ENCODE measurements at places on chromosomes 13 and 19.

DNA sequence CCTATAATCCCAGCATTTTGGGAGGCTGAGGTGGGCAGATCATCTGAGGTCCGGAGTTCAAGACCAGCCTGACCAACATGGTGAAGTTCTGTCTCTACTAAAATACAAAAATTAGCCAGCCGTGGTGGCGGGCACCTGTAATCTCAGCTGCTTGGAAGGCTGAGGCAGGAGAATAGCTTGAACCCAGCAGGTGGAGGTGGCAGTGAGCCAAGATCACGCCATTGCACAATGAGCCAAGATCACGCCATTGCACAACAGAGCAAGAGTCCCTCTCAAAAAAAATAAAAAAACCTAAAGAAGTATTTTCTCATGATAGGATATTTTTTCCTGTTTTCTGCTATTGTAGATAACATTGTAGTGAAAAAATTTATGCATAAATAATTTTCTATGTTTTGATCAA, 13.3 kb downstream of the IFT88 start:
- DNase-seq, result no peak

- DNase-seq, result no peak
Measured at GRCh38 chr13:30364876-30365275, 57.4 kb upstream of the UBE2L5 start.

- DNase-seq, result no peak
Measured at GRCh38 chr13:80305737-80306136, 35.2 kb downstream of the SPRY2 start.

- no peak for DNase-seq
Measured at GRCh38 chr19:5893907-5894703, 9.5 kb downstream of the NDUFA11 start.

DNA sequence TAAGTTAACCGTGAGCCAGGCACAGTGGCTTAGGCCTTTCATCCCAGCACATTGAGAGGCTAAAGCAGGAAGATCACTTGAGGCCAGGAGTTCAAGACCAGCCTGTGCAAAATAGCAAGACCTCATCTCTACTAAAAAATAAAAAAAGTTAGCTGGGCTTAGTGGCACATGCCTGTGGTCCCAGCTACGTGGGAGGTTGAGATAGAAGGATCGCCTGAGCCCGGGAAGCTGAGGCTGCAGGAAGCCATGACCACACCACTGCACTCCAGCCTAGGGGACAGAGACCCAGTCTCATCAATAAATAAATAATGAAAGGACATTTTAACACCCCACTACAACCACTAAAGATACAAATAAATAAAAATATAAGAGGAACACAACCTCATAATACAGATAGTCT, 21.6 kb downstream of the LSM14A start:
- no peak for DNase-seq

GRCh38 chr13:109868578-109869311, 82.4 kb upstream of the IRS2 start:
- peak; percentile 21 for DNase-seq

DNA sequence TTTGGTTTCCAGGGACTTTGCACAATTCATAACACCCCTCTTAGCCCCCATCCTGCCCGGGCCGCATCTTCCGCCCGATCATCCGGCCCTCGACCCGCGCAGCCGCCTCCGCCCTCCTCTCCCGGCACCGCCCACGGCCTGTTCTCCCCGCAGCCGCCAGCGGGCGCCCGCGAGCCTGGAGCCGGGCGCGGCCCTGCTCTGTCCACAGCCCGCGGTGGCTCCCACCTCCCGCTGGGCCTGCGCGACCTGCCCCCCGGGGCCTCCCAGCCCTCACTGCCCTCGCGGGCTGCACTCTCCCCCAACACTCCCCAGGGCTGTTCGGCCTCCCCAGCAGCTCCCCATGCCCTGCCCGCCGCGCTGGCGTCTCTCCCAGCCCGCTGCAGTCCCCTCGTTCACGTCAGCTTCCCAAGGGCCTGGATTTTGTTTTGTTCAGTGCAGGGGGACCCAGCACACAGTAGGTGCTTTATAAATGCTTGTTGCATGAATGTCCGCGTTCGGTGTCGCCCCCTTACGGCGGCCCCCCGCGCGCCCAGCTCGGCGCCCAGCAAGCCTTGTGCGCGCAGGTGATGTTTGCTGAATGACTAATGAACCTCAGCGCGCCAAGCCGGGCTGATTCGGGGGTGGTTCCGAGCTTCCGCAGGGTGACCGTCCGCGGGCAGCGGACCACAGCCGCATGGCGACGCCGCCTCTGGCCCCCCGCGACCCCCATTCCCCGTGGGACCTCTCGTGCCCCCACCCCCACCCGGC, 4.6 kb upstream of the APC2 start:
- DNase-seq, result peak; percentile 96

DNA sequence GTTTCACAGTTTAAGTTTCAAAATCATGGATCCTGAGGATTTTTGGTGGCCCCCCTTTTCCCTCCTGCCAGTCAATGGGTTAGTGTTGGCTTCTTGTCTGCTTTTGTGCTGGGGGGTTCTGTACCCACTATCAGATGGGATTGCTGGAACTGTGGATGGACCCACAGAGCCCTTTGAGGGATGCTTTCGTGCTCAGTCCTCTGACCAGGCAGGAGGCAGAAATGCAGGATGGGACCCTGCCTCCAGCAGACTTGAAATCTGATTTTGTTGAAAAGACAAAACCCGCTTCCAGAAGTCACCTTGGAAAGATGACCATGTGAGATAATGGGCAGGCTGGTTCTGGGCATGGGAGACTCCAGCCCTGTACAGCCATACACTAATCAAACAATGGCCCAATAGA, 408.9 kb downstream of the ZNF536 start:
- no peak for DNase-seq

DNA sequence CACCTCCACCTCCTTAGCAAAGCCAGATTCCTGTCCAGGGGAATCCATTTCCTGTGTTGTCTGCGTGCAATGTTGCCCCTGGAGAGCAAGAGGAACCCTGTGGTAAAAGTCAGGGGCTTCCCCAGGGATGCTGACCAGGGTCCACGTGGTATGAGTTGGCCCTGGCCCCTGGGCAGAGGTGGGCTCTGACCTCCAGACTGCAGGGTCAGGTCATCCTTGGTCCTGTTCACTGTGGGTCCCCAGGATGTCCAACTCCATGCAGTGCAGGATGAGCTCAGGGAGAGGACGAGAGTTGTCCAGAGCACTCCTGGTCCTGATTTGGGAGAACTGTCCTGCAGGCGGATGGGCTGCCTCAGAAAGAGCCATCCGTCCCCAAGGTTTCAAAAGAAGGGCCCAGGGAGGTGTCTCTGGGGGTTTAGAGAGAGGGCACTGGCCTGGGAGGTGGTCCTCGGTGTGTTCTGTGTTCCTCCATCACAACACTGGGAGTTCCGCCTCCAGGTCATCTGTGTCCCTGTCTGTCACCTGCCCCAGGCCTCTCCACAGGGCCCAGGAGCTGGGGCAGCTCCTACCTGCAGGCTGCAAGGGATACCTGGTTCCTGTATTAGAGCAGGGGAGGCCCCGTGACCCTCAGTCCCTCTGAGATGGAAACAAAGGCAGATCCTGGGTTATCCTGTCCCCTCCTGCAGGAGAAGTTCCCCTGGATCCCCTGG, 1.2 kb upstream of the CEACAM4 start:
- DNase-seq, result no peak

DNA sequence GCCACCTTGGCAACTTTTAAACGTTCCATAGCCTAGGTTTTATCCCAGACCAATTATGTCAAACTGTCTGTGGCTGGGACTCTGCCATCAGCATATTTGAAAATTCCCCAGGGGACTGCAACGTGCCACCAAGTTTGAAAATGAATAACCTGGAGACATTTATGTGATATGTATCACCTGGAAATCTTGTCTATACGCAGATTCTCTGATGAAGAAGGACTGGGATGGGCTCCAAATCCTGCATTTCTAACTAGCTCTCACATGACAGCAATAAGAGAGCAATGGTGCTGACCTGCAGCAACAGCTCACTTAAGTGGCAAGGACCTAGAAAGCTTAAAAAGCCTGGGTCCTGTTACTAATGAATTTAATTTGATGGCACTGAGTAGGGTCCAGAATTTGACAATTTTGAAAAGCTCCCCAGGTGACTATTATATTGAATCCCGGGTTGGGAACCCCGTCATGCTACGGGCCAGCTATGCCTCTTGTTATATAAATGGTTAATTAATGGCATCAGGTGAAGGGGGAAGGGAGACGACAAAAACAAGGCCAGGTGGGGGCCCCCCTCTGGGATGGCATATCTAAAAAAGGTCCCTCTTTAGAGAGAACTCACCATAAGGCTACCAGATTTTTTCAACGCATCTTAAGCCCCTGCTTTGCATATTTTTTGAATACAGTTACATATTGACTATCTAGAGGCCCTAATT, 213.7 kb downstream of the ZIC5 start:
- DNase-seq, result no peak

GRCh38 chr13:50587645-50588373, 255.7 kb downstream of the DLEU7 start:
- no peak for DNase-seq

DNA sequence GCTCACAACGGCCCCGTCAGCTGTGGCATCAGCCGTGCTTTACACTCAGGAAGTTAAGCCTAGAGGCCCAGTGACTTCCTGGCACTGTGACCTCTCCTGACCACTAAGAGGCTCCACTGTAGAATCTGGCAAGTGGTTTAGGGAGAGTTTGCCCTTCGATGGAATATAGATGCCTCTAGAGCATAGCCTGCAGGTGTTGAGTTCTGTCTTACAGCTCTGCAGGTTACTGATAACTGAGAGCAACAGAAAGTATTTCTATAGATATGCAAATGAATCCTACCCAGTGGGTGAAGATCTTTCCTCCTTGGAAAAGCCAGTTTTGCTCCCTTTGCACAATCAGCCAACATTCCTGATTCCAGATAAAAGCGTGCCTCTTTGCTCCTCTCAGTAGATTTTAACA, 35.8 kb downstream of the ATP12A start:
- DNase-seq, result no peak

GRCh38 chr13:59471106-59471505, 692.6 kb downstream of the DIAPH3 start:
- DNase-seq, result no peak

GRCh38 chr13:28559636-28560259, 64.8 kb upstream of the FLT1 start:
- no peak for DNase-seq

- no peak for DNase-seq
Measured at GRCh38 chr13:111211789-111212516, 96.8 kb downstream of the ARHGEF7 start.

- DNase-seq, result no peak
Measured at GRCh38 chr13:78875792-78876580, 217.0 kb upstream of the OBI1 start.

DNA sequence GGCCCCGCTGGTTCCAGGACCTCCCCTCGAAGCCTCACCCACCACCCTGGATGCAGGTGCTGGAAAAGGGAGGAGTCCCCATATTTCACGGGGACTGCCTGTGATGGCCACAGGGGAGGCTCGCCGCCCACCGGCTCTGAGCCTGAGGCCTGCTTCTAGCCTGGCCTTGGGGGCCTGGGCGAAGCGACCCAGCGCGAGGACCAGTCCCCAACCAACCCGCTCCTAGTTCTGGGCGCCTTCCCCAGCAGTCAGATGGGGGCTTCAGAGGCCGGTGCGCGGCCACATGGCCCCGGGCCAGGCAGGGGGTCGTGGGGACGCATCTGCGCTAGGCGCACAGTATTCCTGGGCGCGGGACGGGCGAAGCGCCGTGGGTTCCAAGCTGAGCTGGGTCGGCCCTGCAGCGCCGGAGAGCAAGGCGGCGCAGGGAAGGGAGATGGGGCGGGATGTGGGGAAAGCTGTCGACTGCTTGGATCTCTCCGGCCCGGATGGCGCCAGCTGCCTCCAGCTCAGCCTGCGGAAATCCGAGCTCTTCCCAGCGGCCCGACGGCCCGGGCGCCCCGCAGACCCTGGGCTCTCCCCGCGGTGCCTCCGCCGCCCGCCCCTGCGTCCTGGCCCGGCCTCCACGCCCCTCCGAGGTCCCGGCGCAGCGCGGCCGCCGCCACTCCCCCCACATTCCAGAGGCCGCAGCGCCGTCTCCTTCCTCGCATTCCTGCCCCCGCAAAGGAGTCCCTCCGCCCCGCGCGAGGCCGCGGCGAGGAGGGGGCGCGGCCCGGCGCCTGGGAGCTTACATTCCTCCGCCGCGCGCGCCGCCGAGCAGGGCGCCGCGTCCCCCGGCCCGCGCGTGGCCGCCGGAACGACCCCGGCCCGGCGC, at the start of gene WTIP:
WTIP (plus strand) TSS at position 788 of the 871 bp plus-strand sequence. CDS start 217 bp downstream, outside the sequence.
- DNase-seq, result peak; percentile 95

DNA sequence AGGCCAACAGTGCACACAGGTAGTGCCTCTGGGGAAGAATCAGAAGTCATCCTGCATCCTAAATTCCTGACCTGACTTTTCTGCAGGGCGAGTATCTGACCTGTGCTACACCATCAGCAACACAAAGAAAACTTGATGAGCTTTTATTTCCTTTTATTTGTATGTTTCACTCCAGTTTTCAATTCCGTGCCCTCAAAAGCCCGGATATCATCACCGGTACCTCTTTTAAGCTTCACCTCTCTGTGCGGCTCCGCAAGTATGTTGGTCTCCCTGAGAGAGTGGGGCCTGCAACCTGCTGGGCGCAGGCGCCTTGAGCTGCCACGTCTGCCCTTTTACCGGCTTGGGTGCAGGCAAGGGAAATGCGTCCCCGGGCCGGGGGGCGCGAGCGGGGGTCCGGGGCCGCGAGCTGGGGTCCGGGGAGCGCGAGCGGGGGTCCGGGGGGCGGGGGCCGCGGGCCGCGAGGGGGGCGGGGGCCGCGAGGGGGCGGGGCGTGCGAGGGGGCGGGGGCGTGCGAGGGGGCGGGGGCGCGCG, 4.3 kb upstream of the DUXA start:
- DNase-seq, result peak; percentile 75

GRCh38 chr13:32107973-32108372, 76.4 kb downstream of the FRY start:
- no peak for DNase-seq

DNA sequence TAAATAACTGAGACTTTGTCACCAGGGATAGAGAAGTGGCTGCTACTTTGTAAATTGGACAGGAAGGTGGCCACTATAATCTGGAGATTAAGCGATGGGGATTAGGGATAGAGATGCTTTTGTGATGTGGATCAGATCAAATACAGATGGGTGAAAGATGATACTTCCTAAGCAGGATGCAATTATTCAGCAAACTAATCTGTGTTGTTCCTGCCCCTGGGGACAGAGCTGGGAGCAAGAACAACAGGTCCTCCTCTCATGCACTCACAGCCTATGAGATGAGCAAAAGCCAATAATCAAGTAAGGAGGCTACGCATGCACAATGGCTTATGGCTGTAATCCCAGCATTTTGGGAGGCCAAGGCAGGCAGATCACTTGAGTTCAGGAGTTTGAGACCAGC, 4.6 kb downstream of the RGL3 start:
- no peak for DNase-seq

DNA sequence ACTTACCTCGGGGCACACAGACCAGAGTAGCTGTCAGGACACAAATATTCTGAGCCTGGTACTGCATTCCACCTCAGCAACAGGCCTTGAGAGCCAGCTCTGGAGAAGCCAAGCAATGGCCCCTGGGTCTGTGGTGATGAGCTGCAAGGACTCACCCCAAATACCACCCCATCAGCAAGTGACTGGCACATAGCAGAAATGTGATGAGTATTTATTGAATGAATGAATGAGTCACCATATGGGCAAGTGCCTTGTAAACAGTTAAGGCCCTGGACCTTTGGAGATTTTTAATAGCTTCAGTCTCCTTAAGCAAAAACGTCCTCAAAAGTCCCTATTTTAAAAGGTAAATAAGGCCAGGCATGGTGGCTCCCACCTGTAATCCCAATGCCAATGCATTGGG, 18.2 kb downstream of the GSX1 start:
- DNase-seq, result no peak
